Activated naive CD8-positive, alpha-beta T cell treated with anti-CD3 and anti-CD28 coated beads for 36 hours (primary cell): ENCODE measurements at places on chromosomes 11 and 22.
A peak's percentile ranks its signal among the peaks of the same experiment; 100 is the strongest.

GRCh38 chr11:66363805-66364535 is 7.6 kb downstream of the SLC29A2 start:
- peak; percentile 71 for DNase-seq

DNA sequence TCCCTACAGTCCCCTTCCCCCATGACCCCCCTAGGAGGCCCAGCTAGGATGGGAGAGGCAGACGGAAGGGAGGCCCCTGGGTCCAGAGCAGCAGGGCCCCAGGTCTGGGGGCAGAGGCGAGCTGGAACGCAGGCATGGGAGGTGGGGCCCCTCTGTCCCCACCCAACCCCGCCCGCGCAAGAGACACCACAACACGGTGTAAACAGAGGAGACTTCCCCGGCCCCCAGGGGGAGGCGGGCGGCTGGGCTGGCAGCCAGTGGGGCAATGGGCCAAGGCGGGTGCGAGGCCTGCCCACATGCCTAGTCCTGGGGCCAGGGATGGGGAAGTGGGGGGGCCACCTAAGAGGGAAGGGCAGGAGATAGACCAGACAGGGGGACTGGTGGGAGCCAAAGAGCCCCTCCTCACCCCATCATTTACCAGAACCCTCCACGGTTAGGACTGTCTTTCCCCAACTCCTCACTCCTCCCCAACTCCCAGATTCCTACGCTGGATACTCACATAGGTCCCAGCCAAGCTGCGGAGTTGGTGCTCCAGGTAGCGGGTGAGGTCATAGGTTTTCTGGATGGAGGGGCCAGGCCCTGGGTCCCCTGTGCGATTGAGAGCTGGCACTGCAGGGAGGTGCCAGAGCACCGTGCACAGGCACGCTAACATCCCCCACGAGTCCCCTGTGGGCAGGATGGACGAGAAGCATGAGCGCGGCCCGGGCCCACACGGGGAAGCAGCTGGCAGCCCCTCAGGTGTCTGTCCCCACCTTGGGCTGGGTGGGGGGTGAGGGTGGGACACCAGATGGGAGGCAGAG is 6.2 kb downstream of the CLCF1 start:
- DNase-seq: no peak

GRCh38 chr11:130825983-130826382 is 90.3 kb downstream of the SNX19 start:
- DNase-seq: no peak

- no peak for DNase-seq
Observed at GRCh38 chr11:126482586-126483108, 127.2 kb downstream of the ST3GAL4 start.

DNA sequence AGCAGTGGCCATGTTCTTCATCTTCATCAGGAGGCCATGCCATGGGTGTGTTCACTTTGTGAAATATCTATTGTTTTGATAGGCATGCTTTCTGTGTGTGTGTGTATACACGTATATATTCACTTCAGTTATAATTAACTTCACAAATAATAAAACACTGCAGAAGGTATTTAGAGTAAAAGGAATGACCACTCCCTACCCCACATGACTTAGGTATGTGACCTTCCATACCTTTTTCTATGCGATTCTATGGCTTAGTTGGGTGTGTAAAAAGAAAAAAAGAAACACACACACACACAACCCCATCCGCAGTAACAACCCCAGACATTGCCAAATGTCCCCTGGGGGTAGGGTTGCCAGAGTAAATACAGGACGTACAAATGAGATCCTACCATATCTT is 72.0 kb downstream of the CYTH4 start:
- no peak for DNase-seq

- DNase-seq: no peak
Observed at GRCh38 chr11:132439711-132440255, 1069.4 kb downstream of the NTM start.

DNA sequence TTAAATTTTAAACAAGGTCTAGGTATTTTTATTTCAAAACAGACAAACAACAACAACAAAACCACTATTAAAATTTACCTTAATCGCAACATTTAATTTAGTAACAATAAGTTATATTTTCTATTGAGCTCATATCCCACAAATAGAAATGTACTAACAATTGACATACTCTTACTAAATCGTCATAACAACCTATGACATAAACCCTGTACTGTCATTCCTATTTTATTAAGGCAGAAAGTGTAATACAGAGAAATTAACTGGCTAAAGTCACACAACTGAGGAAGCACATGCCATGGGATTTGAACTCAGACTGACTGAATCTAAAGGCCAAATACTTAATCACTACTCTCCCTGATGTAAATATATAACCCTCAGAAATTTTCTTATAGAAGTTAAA is 3.0 kb downstream of the KIF18A start:
- DNase-seq: no peak

DNA sequence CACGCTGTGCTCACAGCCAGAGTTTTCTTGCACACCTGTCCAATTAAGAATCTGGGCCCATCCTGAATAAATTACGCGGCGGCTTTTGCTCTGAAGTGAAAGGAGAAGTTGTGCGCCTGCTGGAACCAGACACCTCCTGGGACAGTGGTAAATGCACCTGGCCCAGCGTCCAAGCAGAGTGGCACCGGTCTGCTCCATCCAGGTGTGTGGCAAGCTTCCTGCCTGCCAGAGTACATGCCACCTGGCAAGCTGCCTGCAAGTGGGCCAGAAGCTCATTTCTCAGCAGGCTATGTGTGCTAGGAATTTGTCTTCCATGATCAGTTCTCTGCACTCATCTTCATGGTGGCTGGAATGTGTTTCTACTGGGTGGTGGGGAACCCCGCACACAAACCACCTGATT is 660.6 kb downstream of the ETS1 start:
- no peak for DNase-seq

GRCh38 chr11:115784796-115785521 is 280.7 kb upstream of the CADM1 start:
- DNase-seq: no peak

GRCh38 chr22:46127556-46127955 is 22.8 kb upstream of the PPARA start:
- DNase-seq: no peak

GRCh38 chr11:2085251-2086066 is 53.7 kb downstream of the IGF2 start:
- DNase-seq: no peak

- no peak for DNase-seq
Observed at GRCh38 chr11:44627165-44627789, 61.8 kb downstream of the CD82 start.

GRCh38 chr22:39689421-39689820 is 118.9 kb downstream of the CACNA1I start:
- no peak for DNase-seq

GRCh38 chr11:110362971-110363509 is 66.6 kb upstream of the RDX start:
- DNase-seq: no peak

DNA sequence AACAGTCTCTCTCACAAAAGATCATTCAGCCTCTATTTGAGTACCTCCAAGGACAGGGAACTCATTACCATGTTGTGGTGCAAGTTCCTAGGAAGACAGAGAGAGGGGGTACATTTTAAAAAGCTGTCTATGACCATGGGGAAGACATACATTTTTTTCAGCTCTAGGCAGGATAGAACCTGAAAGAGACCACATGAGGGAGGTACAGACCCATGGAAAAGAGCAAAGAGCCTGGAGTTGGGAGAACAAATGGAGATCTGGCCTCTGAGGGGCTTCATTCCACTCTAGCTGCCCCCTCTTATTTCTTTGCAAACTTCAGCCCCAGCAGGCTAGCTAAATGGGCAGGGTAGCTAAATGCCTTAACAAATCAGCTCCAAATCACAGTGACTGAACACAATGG is 36.3 kb downstream of the KCNC1 start:
- no peak for DNase-seq

GRCh38 chr22:50672471-50673230 is at the start of gene SHANK3:
Gene SHANK3, plus strand, starts transcription at chr22:50672823.
- no peak for DNase-seq

DNA sequence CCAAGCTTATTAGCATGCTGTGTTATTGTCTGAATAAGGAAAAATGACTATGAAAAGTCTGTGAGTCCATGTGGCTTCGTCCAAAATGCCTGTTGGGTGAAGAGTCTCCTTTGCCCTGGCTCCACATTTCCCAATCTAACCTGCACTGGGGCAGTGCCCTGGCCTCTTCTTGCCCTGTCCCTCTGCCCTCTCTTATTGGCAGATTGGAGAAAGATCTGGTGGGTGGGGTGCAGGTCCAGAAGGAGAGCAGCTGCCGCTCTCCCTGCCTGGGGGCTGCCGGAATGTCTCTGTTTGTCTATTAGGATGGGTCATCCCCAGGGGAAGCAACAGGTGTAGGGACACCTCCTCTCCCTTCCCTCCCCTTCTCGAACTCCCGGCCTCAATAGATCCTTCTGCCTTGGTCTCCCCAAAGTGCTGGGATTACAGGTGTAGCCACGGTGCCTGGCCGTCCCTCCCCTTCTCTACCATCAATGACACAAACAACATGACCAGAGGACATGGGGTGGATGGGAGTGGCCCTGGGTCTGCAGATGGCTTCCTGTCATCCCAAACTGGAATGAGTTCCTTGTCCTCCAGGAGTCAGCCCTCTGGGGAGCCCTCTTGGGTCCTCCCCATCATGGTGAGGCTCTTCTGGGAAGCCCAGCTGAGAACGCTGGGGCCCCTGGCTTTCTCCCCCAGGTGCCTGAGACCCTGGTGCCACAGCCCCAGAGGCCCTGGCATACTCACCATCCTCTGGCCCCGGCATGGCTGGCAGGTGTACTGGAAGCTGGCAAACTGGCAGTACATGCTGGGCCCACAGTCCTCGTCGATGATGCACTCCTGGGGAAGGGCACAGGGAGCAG is 40.5 kb downstream of the DKK3 start:
- no peak for DNase-seq

- no peak for DNase-seq
Observed at GRCh38 chr22:44884968-44885805, 124.6 kb downstream of the PHF21B start.

DNA sequence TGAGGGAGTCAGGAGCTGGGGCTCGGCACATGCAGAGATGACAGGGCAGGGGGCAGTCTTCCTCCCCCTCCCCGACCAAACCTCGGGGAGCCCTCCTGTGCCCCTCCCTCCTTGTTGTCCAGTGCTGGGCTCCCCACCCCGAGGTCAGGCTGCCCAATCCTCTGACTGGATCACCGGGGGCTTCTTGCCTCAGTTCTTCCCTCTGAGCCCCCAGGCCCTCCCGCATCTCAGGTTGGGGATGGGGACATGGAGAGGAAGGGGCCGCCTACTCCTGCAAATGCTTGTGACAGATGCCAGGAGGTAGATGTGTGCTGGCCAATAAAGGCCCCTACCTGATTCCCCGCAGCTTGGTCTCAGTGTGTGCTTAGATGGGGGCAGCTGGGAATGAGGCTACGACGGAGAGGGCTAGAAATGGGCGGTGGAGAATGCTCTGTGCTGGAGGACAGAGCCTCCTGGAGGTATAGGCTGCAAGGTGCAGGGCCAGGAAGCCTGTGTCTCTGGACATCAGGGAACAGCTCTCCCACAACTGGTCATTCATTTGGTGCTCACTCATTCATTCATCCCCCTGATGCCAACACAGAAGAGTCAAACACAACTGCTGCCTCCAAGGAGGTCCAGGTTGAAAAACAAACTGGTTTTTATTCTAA is 8.4 kb downstream of the RHBDD3 start:
- no peak for DNase-seq

DNA sequence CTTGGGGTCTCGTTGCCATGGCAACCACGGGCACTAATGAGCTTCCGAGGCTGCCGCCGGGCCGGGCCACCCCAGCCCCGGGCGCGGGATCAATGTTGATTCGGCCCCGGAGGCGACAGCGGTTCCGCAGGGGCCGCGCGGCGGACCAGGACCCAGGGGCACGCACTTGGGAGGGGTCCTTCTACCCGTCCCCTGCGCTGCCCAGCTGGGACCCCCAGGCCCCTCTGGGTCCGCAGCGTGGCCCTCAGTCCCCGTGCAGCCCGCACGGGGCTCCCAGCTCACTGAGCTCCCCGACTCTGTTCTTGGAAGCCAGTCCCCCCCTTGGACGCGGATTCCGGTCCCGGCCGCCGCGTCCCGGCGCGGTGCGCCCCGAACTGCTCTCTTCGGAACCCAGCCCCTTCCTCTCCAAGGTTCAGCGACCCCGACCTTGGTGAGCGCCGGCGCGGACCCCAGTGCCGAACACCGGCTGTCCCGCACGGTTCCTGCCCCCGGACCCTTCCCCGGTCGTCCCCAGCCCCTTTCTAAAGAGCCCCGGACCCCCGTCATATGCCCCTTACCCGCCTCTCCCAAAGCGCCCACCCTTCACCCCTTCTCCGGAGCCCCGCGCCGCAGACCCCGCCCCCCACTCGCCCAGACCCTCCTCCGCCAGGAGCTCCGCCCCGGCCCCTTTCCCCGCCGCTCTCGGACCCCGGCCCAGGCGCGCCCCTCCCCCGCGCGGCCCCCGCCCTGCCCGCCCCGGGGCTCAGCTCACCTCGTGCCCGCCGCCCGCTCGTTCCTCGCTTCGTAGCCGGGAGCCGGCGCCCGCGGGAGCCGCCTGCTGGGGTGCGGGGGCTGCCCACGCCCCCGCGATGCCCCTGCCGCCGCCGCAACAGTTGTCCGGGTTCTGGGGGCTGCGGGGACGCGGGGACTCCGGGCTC is 18.3 kb upstream of the SHISAL1 start:
- no peak for DNase-seq

- DNase-seq: no peak
Observed at GRCh38 chr22:48612077-48612995, 1215.3 kb downstream of the BRD1 start.

DNA sequence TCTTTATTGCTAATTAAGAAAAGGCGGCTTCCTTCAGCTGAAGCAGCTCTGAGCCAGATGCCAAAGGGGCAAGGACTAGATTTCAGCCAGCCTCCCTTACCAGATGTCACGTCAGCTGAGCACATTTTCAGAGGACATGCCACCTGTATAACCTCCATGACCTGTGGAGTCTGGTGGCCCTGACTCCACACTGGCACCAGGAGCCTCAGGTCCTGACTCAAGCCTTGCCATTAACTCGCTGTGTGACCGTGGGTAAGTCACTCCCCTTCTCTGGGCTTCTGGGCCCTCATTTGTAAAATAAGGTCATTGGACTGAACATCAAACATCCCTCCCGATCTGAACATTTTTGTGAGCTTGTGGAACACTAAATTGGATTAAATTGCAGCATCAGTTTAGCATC is 46.0 kb downstream of the FBXO7 start:
- no peak for DNase-seq

DNA sequence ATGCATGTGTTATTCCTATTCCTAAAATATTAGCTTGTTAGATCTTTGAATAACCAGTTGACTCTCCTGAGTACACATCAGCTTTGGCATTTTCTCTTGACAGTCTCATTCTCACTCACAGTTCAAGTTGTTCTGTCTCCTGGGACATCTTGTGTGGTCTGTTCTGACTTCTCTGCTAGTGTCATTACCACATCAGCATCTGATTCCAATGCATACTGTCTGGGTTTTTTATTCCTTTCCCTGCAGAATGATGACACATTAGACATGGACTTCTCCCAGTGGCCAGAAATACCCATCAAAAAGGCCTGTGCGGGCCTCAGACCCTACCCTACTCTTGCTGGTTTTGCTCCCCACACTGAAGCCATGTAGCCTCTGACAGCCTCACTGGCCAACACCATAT is 2.7 kb downstream of the ZNF74 start:
- DNase-seq: no peak

GRCh38 chr11:124115782-124116616 is 749 bp downstream of the VWA5A start:
- peak; percentile 7 for DNase-seq
